ENCODE measurements at places on chromosomes 5 and 9.

DNA sequence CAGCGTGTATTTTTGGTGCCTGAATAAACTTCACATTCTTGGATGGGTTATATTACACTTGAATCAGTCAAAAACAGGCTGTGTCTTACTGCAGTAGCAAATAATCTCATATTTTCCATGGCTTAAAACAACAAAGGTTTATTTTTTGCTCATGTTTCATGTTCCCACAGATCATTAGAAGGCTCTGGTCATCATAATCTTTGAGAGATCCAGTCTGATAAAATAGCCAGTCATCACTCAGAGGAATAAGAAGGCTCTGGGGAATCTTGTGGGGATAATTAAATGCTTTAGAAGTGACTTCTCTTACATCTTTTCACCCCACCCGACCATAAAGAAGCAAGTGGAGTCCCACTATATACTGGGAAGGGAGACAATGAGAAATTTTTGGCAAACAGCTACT, 417.7 kb downstream of the PSAT1 start:
- DNase-seq = no peak

GRCh38 chr5:126508251-126508961, 85.2 kb downstream of the GRAMD2B start:
- DNase-seq = no peak

DNA sequence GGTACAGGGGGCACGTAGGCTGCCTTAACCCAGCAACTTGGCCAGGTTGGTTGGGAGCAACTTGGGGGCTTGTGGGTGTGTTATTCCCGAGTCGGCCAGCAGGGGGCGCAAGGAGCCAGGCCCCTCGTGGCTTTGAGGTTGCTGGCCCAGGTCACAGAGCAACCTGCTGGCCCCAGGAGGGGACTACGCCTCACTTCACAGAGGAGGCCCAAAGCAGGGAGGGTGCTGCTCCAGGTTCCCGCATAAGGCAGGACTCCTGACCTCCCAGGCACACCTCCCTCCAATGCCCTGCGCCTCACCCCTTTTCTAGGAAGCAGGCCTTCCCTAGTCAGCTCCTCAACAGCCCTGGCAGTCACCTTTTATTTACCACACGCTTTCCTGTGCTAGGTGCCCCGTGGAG, 18.1 kb downstream of the KYAT1 start:
- peak; percentile 89 for DNase-seq

- DNase-seq = no peak
These were observed 13.1 kb downstream of the RPS23 start for GRCh38 chr5:82265047-82265446.

DNA sequence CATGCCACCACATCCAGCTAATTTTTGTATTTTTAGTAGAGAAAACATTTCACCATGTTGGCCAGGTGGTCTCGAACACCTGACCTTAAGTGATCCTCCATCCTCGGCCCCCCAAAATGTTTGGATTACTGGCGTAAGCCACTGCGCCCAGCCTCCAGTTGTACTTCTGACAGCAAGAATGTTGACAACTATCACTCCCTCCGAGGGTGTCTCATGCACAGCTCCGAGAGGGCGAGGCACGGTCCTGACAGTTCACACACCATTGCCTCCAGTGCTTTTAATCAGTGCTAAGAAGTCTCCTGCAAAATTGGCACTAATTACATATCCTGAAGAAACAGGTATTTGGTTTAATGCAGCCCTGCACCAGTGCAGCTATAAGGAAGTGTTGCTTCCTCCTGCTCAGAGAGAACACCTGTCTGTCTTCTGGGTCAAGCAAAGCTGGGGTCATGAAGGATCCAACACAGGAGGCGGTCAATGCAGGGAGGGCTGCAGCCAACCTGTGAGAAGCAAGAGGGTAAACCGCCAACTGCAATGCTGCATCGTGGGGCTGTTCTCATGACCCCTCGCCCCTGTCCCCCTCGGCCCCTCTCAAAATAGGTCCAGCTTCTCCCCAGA, 184.0 kb downstream of the MED10 start:
- DNase-seq = no peak

DNA sequence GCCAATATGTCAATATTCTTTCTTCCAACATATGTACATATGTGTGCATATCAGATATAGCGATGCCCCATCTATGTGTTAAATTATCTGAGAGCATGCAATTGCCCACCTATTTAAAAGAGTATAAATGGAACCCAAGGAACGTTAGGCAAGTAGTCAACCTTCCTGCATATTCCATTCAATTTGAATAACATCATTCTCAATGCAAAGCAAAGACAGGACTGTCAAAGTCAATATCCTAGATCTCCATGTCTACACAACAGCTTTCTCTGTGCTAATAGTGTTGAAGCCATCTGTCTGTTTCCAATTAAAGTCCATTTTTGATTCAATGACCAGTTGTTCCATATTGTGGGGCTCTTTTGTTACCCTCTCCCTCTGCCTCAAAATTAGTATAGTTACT, 85.3 kb upstream of the COX7C start:
- no peak for DNase-seq

DNA sequence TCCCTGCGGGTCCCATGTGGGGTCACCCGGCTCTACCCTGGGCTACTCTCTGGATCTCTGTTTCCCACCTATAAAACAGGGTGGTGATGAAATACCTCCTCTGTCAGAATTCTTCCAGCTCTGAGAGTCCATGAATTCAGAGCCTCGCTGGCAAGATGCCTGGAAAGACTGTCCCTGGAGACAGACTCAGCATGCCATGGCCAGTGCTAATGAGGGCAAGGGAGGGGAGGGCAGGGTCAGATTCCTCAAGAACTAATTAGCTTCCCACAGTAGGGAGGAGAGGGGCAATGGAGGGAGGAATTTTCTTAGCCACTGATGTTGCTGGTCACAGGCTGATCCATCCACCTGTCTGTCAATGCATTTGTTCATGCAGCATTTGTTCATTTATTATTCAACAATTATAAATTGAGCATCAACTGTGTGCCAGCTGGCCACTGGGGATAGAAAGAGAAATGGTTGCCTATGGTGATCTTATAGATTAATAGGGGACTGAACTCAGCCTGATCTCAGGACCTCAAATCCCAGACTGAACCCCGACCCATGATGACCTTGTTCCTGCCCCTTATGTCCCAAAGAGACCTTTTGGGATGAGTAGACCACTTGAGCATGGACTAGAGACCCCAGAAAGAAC, 4.7 kb downstream of the SYNPO start:
- no peak for DNase-seq

DNA sequence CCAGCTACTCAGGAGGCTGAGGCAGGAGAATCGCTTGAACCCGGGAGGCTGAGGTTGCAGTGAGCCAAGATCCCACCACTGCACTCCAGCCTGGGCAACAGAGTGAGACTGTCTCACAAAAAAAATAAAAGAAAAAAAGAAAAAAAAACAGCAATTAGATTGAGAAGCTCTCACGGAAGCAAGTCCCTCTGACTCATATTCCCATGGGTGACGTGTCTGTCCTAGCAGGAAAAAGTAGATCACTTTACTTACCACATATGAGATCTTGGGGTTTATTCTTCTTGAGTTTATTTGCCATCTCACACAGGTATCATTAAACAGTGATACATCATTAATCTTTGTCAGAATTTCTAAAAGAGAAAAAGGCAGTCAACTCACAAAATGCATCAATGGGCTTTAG, 62.6 kb downstream of the SUSD1 start:
- DNase-seq = no peak

DNA sequence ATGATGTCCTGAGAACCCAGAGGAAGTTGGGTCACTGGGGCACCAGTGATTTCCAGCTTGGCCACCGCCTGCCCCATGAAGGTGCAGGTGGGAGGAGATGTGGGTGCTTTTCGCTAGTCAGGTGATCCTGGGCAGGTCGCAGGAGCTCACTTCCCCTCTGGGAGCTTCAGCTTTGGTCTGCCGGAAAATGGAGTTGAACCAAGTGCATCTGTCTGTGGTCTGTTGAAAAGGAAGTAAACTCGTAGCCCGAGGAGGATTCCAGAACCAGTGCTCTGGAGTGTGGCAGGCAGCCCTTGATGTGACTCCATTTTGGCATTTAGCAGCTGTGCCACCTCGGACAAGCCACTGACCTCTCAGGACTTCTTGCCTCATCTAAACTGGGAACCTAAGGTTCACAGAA, 81.8 kb upstream of the HRH2 start:
- no peak for DNase-seq

- DNase-seq = no peak
These were observed 33.4 kb downstream of the ARHGAP26 start for GRCh38 chr5:142803428-142804125.

- no peak for DNase-seq
These were observed 7.8 kb upstream of the GADD45G start for GRCh38 chr9:89596937-89597555.

- DNase-seq = peak; percentile 9
These were observed 518 bp downstream of the UBE2B start for GRCh38 chr5:134371834-134372340.

- no peak for DNase-seq
These were observed 2.1 kb downstream of the ARSI start for GRCh38 chr5:150300496-150301169.

GRCh38 chr5:129541648-129542251, 81.7 kb downstream of the ADAMTS19 start:
- DNase-seq = peak; percentile 28

- DNase-seq = no peak
These were observed 859.5 kb downstream of the PTPRD start for GRCh38 chr9:9753266-9753665.

DNA sequence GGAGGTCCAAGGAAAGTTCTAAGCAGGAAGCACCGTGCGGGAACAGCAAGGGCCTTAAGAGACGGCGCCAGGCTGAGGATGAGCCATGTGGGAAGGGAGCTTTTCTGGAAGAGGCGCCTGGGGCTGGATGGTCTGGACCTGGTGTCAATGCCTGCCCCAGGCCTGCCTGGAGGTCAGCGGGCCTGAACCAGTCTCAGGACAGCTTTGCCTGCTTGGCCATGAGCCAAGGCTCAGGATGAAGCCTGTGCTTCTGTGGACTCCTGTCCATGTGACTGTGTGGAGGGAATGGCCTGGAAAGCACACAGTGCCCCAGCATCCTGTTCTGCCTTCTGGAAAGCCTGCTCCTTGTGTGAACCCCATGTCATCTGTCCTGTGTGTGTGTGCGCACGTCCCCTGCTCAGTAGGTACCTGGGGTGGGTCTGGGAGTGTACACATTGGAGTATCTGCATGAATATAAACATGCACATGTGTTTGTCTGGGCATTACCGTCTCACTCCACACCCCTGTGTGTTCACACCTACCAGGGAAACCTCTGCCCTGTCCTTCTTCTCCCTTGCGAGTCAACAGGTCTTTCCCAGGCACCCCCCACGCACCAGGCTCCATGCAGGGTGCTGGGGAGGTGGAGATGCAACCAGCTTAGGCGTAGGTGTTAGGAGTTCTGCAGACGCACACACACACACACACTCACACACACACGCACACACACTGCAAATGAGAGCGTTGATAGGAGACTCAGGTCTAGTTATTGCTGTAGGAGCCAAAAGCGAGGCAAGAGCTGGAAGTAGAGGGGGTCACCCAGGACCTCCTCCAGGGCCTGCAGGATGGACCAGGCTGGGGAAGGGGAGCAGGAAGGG, 24.8 kb downstream of the DAB2IP start:
- DNase-seq = no peak

- DNase-seq = no peak
These were observed 298.1 kb downstream of the CETN3 start for GRCh38 chr5:90111364-90112032.

GRCh38 chr5:50300878-50301277, 140.2 kb downstream of the EMB start:
- DNase-seq = no peak

GRCh38 chr9:131302244-131303075, 12.9 kb downstream of the PLPP7 start:
- DNase-seq = no peak

DNA sequence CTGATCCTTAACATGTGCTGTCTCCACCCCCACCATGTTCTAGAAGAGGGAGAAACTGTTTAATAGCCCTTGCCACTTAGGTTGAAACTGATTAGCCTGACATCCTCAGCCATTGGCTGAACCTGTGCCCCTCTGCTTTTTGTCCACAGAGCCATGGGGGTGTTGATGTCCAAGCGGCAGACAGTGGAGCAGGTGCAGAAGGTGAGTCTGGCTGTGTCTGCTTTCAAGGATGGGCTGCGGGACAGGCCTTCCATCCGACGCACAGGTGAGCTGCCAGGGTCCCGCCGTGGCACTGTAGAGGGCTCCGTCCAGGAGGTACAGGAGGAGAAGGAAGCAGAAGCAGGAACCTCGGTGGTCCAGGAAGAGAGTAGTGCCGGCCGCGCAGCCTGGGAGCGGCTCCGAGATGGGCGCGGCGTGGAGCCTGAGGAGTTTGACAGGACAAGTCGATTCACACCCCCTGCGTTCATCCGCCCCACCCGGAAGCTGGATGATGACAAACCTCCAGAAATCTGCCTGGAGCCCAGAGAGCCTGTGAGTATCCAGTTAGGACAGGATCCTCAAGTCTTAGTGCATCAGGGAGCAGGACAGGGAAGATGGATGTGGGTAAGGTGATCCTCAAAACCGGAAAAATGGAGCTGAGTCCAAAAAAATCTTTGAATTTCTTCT, 13.2 kb downstream of the PHF24 start:
- DNase-seq = no peak

DNA sequence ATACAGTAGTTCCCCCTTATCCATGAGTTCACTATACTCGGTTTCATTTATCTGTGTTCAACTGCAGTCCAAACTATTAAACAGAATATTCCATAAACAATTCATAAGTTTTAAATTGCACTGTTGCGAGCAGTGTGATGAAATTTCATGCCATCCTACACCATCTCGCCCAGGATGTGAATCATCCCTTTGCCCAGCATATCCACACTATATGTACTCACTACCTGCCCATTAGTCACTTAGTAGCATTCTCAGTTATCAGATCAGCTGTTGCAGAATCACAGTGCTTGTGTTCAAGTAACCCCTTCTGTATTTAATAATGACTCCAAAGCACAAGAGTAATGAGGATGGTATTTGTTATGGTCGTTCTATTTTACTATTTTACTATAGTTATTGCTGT, 51.5 kb downstream of the SHOC1 start:
- no peak for DNase-seq

DNA sequence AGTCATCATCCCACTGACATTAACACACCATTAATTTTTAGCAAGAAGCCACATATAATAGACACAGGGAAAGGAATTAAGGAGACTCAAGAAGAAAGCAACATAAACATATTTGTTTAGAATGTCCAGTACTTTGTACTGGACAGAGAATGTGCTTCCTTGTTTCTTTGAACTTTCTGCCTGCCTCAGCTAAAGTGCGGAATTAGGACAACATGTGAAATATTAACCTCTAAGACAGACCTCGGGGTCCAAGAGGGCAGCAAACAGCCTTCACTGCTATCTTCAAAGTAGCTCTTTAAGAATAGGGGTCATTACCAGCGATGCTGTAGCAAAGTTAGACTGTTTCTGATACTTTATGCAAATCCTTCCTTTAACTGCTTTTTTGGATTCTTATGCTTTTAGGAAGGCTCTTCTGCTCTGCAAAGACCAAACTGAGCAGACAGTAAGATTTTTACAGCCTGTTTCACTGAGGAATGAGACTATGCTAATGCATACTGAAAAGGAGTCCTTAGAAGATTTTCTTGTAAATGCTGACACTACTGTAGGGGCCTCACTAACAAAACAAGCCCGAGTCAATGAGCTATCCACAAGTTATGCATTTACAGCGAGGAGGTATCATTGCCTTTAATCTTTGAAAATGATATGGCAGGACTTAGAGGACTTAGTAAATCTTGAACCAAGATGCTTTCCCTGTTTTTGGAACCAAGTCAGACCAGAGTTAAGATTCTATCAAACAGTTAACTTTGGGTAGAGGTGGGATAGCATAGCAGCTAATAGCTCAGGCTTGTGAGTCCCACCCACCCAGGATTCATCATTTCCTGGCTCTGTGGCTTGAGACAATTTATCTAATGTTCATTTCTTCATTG, 23.8 kb downstream of the DAB2 start:
- no peak for DNase-seq

Data from HEK293T (cell line).